ENCODE measurements at places on chromosomes 7 and 10. TPM values are rescaled to one million over a fixed set of nuclear protein-coding genes. Genes with fewer than 3 reads are reported as not detected.
A peak's percentile ranks its signal among the peaks of the same experiment; 100 is the strongest.

Gene SEMA3D
- 1.7 TPM for total RNA-seq

Gene ADCYAP1R1
- total RNA-seq = 1.0 TPM

Gene CHST12
- 18.4 TPM for total RNA-seq

Gene CYP2C19
- total RNA-seq = 0.21 TPM

Gene CYP2C9
- not detected for total RNA-seq

Gene CYP3A4
- total RNA-seq = 0.32 TPM

Gene ACTR3C
- total RNA-seq = 3.7 TPM

- DNase-seq = peak; percentile 68
These were observed 72.6 kb downstream of the FAM53B start for GRCh38 chr10:124671486-124672075.

DNA sequence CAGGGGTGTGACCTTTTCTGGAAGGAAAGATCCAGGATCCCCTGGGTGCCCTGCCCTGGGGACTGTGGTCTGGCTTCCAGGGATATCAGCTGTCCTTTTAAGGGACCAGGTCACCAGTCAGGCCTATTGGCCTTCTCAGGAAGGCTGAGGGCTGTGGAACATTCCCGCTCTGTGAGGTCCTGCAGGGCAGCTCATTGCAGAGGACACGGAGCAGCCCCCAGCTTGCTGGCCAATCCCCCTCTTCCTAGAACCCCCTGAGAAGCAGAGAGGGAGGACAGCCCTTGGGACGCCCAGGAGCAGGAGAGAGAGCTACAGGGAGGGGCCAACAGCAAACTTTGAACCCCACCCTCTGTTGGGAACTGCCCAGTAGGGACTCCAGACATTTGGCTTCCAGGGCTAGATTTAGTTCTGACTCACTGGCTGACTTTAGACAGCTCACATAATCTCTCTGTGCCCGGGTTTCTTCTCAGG, 67.9 kb upstream of the COL13A1 start:
- no peak for DNase-seq

GRCh38 chr7:40310258-40310657, 175.5 kb downstream of the SUGCT start:
- DNase-seq = no peak

DNA sequence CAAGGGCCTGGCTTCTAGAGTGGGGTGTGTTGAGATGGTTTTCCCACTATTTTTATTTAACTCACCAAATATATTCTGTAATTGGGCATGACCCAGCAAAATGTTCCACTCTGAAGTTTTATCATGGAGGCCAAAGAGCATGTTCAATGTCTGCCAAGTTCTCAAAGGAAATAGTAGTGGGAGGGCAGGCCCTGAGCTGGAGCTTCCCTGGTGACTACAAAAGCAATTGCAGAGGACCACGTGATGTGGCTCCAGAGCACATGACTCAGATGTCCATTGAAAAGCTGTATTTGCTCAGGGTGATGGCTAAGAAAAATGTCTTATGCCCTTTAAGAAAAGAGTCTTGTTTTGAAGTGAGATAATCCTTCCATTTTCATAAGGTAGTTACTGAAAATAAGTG, 1024.8 kb downstream of the LRMDA start:
- DNase-seq = peak; percentile 58

- DNase-seq = no peak
These were observed 231.4 kb downstream of the DNAJB6 start for GRCh38 chr7:157568106-157568769.

- no peak for DNase-seq
These were observed 3.8 kb downstream of the GPRIN2 start for GRCh38 chr10:46552526-46553237.

GRCh38 chr10:120436439-120437112, 20.5 kb upstream of the PLPP4 start:
- no peak for DNase-seq

GRCh38 chr7:138204285-138204981, 128.2 kb downstream of the AKR1D1 start:
- DNase-seq = no peak

- no peak for DNase-seq
These were observed at the start of gene CPA5 for GRCh38 chr7:130344271-130344866. CPA5 (plus strand) TSS chr7:130344816; CDS start chr7:130346486, 1,670 bp downstream.

DNA sequence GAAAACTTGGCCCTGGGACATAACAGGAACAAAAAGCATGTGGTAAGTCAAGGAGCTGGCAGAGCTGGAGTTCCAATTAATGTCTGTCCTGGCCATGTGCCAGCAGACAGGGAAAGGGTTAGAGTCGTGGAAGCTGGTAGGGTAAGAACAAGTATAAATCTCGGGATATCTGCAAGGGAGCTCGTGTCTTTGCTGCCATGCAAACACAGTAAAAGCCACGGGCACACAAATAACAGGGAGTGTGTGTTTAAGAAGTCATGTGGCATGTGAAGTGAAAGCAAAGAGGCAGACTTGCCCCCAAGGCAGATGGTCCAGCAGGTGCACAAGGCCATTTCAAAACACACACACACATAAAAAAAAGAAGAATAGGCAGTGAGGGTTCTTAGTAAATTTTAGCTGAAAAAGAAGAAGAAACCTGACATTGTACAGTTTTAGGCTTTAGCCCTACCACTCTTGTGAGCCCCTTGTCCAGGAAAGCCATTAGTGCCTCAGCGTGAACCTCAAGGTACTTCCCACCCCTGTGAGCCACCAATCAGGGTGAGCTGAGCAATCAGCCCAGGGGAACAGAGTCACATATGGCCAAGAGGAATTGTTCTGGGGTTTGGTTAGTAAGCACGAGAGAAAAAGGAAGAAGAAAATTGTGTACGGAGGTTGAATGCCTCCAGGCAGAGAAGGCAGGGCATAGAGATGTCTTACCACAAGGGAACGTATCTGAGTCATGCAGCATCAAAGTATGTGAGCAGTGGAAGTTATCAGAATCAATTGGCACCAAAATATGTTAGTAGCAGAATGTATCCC, 32.8 kb upstream of the ARHGAP12 start:
- peak; percentile 29 for DNase-seq

GRCh38 chr10:5584895-5585516, 60.2 kb downstream of the CALML3 start:
- DNase-seq = no peak

DNA sequence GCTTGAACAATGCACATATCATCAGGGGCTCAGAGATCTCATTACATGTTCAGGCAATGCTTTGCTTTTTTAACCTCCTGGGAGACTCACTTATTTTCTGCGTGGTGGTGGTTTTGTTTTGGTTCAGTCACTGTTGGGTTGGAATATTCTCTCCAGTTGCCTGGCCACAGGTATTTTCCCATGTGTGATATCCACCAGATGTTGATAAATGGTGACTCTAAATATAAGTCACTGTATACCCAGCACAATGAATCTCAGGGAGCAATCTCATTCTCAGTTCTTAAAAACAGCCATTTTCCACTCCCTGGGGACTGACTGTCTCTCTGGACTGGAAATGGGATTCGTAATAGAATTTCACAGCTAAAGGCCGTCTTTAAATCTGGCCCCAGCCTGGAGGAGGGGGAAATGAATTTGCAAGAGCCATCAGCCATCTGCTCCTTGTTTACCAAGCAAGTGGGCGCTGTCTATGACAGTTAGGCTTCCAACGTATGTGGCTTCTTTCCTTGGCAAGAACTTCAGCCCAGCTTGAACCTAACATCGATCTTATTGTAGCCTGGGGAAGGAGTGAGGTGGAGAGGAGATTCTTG, 1106.2 kb downstream of the NRG3 start:
- DNase-seq = no peak

DNA sequence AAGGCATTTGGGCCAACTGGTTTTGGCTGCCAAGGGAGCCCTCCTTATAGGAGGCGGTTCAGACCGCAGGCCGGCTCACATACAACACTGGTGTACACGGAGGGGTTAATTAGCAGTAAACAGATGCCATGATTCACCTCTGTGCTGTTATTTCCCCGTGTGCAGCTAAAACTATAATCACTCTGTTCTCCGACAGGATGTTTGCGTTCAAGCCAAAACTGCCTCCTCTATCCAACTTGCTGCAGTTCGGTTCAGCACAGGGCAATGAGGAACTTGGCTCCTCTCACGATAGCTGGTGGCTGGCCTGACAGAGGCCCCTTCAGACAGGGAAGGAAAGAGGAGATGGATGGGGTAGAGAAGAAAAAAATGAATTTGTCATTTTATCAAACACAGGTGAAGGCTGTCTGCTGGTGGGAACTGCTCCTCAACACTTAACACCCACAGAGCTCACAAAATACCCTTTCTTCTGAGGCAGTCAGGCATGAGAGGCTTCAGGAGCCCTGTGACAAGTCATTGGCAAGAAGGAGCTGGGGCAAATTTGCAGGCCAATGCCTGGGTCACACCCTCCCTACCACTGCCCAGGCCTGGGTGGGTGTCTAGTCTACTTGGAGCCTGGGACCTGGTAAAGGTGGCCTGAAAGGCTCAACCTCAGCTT, 24.0 kb downstream of the KCNMA1 start:
- no peak for DNase-seq
